ENCODE measurements at places on chromosomes 11 and 22.

DNA sequence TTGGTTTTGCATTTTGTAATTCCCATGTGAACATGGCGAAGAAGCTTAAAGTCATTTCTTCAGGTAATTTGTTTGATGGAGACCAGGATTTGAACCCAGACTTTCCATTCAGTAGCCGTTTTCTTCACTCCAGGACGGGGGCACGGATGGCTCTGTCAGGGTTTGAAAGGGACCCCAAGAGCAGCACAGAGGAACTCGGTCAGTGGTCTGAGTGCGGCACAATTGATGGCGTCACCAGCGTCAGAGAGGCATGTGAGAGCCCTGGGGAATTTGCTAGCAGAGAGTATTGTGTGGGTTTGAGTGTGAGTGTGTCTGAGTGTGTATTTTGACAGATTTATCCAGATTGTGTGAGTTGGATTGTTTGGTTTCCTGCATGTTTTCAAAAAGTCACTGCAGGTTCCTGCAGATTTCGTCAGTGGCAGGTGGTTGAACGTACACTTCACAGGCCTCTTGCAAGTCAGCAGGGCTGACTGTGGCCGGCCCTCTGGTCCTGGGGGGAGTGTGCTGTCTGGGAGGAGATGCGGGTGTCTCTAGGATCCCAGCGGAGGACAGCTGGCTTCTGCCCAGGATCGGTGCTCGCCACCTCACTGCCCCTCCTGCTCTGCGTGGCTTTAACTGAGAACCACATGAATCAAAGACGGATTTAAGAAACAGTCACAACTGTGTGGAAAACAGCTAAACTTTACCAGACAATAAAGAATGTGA is 199.3 kb downstream of the TBC1D22A start:
- no peak for DNase-seq

DNA sequence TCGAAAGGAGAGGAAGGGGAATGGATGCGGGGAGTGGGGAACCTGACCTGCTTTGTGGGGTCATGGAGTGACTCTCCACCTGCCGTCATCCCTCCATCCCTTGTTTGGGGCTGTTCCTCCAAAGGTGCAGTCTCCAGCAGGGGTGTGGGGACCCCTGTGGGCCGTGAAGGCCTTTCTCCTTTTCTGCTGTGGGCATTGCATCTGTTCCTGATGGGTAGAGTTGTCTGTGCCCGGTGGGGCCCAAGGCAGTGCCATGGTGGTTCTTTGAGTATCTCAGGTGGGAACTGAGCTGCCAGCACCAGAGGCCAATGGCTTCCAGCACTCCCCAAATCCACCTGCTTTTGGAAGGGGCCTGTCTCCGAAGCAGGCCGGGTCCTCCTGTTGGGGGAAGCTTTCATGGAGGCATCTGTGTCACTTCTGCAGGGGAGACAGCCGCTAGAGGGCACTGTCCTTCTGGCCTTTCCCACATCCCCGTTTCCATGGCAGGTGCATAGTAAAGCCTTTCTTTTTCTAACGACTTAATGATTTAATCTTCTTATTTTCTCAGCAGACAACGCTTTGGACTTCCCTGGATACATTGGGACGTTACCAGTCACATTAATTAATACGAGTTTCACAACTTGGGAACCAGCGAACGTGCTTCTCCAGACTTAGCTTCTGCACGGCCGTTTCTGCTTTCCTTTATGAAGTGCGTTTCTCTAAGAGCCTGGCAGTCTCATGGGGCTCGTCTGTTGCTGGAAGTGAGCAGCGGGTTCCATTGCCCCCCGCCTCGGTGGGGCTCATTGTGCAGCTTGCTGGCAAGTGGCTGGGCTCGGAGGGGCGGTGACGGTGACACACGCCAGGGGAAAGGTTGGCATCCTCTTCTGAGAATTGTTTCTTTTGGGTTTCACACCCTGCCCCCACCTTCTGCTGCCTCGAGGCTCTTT is 57.1 kb downstream of the PARVB start:
- peak; percentile 24 for DNase-seq

DNA sequence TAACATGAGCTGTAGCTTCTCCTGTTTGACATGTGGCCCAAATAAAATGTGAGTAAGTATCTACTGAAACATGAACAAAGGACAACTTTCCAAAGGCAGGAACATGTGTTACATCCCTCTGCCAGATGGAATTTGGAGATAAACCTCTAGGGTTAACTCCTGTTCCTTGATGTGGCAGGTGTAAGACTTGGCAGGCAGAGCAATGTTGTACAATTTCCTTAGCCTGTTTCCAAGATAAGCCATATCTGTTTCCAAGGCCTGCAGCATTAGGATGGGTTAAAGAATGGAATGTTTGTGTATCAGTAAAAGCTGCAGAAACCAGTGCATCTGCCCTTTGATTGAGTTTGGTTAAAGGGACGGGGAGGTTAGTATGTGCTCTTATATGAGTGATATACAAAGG is 8.8 kb upstream of the DNAJB13 start:
- no peak for DNase-seq

GRCh38 chr11:67397536-67397935 is 4.1 kb downstream of the PPP1CA start:
- DNase-seq = no peak

- DNase-seq = no peak
These were observed 2.4 kb downstream of the TRIM22 start for GRCh38 chr11:5691964-5692361.

- no peak for DNase-seq
These were observed 96.1 kb downstream of the MAML2 start for GRCh38 chr11:96246718-96247552.

DNA sequence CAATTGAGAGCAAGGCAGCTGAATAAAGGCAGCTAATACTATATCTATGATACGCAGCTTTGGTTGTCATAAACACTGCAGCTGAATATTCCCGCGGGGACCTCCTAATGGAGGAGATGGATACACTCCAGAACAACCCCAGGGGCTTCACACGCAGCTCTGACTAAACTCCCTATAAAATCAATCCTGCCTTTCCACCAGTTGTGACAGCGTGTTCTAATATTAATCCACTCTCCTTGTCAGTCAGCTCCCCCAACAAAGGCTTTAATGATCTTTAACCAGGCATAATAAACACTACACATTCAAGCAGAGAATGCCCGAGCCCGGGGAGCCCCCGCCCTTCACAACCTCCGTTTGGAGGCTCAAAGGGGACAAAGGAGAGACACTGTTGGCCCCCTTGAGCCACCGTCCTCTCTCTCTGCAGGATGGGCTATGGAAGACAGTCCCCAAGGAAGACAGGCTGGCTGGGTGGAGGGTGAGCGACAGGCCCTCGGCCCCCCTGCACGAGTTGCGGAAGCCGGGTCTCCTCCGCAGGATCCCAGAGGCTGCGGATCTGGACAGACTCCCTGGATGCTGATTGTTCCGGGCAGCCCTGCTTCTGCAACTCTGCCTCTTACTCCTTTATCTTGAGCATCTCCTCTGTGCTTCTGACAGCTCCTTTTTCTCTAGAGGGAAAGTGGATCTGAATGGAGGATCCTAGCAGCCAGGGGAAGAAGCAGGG is 565.2 kb downstream of the BUD13 start:
- no peak for DNase-seq

DNA sequence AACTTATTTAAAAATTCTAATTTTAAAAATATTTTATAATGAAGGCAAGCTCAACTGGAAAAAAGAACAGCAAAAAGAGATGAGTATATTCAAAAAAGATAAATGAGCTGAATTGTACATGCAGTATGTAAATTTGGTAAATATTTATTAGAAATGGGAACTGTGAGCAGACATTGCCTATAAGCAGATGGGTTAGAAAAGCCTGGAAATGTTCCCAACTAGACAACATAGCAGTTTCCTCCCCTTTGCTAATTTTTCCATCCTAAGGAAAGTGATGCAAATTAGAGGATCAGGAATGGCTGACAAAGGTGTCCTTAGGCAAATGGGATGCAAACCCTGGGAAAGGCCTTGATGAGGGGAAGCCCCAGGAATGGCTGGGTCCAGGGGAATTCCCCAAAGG is 37.2 kb downstream of the TP53I11 start:
- DNase-seq = no peak

DNA sequence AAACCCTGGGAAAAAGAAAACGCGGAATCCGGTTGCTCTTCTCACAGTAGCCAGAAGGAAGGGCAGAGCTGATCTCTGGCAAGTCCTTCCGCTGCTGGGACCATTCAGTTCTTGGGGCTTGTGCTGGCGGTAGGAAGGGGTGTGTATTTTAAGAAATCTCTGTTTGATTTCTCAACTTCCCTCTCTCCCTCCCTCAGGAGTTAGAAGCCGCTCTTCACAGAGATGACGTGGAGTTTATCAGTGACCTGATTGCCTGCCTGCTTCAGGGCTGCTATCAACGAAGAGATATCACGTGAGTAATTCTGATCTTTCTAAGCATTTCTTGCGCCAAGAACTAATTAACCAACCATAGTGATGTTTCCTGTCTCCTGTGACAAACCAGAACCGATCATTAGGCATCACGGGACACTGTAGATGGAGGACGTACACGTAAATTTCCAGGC is 85.9 kb upstream of the SLC25A18 start:
- no peak for DNase-seq

- DNase-seq = no peak
These were observed 103.7 kb downstream of the LRRC32 start for GRCh38 chr11:76566811-76567210.

- DNase-seq = no peak
These were observed 3.3 kb downstream of the IL17REL start for GRCh38 chr22:50009251-50009650.
